ENCODE measurements at places on chromosomes 2 and 18.

DNA sequence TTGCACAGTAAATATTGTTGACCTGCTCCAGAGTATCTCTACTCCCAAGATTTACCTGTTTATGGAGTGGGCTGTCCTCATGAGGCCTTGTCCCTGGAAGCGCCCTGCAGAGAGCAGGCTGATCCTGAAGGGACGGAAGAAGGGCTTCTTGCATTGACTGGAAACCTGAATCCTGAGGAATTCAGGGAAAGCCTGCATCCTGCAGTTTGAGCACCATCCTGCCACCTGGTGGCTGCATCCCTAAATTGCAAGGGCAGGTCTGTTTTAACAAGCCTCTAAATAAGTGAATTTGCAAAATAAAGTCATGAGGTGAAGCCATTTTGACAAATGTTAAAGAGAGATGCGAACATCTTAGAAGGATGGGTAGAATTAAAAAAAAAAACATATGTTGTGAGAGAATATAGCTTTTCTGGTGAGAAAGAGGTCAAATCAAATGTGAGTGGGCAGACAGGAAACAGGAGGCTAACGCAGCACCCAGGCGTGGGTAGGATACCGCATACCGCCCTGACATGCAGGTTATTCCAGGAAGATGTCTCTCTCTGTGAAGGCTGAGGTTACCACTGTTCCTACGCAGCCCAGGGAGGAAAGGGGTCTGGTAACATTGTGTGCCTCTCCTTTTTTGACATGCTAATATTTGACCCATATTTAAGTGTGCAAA is 754.9 kb downstream of the RNF144A start:
- DNase-seq = peak; percentile 57

- DNase-seq = no peak
Observed at GRCh38 chr2:189585226-189585756, 4.7 kb upstream of the SLC40A1 start.

DNA sequence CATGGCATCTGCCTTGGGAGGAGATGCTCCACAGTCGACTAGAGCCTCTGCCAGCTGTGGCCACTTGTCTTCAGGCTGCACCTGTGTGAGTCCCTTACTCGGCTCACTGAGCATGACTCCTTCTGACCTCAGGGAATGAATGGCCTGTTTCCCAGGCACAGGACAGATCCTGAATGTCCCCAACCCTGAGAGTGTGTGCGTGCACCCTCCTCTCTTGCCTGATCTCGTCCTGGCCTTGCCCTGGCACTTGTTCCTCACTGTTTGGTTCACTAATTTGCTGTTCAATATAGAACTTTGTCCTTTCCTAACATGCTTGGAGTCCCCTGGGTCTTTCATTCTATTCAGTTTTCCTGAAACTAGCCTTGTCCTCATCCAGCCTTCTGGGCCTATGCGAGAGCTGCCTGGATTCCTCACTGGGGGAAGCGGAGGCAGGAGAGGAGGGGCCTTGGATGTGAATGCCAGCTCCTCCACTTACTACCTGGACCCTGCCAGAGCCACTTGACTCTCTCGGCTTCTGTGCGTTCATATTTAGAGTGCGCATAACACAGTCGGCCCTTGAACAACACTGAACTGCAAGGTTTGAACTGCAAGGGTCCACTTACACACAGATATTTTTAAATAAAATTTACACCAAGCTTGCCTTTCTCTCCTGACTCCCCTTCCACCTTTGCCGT is 184.8 kb downstream of the ACKR3 start:
- no peak for DNase-seq

DNA sequence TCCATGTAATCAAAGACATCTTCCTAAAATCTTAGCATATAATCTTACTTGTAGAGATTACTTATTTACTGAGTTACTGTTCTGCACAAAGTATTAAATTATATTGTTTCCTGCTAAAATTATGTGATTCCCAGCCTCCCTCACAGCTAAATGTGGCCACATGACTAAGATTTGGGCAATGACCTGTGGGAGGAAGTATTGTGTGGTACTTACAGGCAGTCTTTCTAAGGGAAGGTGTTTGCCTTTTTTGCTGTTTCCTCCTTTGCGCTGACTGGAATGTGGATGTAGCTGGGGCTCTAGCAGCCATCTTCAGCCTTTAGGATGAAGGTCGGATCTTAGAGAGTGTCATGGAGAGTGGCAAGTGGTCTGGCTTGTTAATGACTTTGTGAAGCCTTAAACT is 146.3 kb upstream of the APCDD1 start:
- DNase-seq = no peak

DNA sequence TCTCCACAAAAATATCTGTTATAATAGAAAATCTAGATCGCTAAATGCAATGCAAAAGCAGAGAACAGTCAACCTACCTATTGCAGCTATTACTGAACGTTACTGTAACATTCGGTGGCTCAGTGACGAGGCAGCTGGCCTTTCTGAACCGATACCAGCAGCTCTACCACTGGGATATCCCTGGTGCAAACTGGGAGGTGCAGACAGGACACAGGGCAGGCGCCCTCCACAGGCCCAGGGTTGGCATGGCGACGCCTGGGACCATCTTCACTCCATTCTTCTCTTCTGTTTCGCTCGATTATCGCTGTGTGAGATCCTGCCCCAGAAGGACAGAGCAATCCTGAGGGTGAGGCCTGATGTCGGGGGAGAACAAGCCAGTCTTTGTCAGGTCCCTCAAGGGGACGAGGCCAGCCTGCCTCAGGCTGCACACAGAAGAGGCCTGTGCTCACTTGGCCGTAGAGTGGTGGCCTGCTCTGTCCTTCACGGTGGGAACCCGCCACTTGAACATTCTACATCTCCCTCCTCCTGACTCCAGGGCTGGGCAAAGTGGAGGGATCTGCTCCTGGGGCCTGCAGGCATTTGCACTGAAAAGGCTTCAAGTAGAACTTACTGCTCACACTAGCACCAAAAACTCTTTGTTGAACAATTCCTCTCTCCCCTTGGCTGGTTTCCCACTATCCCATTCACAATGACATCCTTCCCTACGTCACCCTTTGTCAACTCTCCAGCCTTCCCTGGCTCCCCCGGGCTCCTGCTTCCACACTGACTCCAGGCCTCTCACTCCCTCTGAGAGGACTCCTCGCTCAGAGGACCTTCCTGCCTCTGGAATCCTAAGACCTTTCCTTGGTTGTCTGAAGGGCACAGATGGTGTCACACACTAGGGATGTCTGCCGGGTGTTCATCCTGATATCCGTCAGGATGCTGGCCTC is 49.7 kb downstream of the CYRIA start:
- DNase-seq = no peak

DNA sequence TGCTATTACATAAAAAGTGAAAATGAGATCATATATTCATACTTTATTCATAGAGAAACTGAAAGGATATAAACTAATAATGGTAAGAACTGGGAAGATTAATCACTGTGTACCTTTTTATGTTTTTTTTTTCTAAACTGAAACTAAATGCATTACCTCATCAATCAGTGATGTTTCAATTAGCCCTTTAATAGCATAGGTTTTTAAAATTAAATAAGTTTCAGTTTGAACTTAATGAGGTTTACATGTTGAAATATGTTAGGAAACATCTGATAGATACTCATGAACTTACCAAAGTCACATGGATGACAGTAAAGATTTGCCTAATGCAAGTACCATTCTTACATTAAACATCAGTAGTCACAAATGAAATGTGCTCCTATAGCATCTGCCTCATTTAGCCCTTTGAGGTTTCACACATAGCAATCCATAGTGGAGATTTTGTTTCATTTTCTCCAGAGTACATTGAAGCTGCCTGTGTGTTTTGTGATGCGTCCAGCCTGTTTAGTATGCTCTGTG is 8.9 kb downstream of the MAPRE2 start:
- DNase-seq = no peak

DNA sequence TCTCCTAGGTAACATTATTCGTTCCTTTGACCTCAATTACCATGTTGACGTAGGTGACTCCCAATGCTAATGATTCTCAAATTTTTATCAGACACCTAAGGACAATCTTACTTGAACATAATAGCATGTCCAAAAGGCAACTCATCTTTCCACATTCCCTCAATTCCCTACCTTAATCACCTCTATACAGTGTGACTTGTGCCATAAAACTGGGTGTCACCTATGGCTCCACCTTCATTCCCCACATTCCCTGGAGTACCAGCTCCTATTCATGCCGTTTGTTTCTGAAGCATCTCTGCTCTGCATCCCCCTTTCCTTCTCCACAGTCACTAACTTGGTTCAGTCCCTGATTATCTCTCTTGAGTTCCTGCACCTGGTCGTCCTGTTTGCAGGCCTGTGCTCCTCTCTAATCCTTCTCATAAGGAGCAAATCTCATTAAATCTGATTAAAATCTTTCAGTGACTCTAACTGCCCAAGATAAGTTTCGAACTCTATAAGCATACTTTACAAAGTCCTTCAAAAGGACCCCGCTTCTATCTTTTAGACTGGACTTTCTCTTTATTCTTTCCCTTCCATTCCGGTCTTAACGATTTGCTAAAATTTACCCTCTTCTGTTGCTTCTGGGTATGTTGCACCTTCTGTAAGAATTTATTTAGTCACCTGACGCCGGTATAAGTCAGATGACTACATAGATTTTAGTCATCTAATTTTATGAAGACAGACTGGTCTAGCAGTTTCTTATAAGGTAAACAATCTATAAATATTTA is 128.7 kb downstream of the OSBPL1A start:
- no peak for DNase-seq

GRCh38 chr18:37285825-37286224 is 279.8 kb downstream of the CELF4 start:
- DNase-seq = no peak

- no peak for DNase-seq
Observed at GRCh38 chr18:63192885-63193349, 126.7 kb downstream of the BCL2 start.

DNA sequence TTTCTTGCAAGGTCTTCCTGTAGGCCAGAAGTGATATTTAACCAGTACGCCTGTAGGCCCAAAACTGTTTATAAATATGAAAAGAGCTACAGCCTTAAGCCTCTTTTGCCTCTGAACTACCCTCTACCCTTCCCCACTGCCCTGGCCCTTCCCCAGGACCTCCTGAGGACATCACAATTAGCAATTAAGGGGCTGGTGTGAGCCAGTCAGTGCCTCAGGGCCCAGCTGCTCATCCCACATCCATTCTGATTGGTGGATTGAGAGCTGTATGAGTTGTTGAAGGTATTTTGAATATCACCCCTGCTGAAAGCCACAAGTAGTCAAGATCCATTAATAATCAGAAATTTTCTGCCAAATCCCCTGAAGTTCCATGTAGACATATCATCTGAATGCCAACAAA is 126.3 kb upstream of the TACR1 start:
- DNase-seq = no peak

- no peak for DNase-seq
Observed at GRCh38 chr2:189673661-189674373, 653 bp upstream of the ANKAR start.
